Stimulated activated CD4-positive, alpha-beta T cell treated with anti-CD3 and anti-CD28 coated beads, Interleukin-2, amount 100 ng/mL, for 24 hours (primary cell): ENCODE measurements at places on chromosomes 1 and 21.
A peak's percentile ranks its signal among the peaks of the same experiment; 100 is the strongest.

DNA sequence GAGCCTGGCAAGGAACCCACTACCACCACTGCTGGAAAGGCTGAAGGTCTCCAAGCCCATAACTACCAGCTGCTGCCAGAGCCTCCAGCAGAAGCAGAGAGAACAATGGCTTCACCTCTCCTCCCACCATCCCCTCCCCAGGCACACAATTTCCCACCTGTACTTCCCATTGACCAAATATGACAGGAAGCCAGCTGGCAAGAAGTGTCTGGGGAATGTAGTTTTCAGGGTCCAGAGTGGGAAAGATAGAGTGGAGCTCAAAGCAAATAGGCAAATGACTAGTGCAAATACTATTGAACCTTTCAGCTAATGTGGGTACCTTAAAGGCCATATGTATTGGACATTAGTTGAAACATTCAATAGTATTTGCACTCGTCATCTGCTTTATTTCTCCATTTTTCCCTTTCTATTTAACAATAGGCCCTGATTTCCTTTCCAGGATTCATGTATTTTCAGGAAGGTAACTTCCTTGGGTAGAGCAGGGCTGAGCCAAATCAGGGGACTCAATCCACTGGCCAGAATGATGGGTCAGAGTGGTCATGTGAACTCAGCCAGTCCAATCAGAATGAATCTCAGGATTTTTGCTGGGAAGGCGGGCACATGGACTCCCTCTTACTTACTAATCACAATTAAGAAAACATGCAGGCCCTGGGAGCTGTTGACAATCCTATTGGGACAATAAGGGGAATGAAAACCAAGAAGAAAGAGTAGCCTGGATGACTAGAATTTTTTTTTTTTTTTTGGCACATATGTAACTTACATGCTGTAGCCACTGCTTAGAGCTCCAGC, 12.1 kb upstream of the NFYC start:
- DNase-seq = no peak

- DNase-seq = no peak
Measured at GRCh38 chr1:53657531-53657805, 81.5 kb downstream of the GLIS1 start.

DNA sequence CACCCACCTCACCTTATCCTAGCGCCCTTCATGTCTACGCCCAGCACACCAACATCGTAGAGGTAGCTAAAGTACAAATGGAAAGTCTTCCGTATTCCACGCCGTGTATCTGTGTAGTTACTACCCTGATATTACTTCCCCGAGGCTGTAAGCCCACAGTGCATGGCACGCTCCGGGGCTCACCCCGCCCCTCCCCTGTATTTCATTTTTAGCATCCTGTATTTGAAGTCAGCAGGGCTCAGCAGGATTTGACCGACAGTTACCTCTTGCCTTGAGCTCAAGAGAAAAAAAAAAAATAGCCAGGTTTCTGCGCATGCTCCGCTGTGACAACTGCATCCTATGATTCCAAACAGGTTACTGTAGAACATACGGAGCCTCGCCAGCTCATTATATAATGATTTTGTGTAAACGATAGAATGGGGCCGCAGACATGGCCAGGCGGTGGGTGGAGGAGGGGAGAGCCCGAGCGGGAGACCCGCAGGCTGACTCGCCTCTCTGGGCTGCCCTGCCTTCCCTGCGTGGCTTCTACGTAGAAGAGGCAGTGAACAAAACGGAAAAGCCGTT, 1.3 kb downstream of the ABCG1 start:
- peak; percentile 58 for DNase-seq

GRCh38 chr1:150387200-150387599, 23.3 kb downstream of the RPRD2 start:
- DNase-seq = no peak

DNA sequence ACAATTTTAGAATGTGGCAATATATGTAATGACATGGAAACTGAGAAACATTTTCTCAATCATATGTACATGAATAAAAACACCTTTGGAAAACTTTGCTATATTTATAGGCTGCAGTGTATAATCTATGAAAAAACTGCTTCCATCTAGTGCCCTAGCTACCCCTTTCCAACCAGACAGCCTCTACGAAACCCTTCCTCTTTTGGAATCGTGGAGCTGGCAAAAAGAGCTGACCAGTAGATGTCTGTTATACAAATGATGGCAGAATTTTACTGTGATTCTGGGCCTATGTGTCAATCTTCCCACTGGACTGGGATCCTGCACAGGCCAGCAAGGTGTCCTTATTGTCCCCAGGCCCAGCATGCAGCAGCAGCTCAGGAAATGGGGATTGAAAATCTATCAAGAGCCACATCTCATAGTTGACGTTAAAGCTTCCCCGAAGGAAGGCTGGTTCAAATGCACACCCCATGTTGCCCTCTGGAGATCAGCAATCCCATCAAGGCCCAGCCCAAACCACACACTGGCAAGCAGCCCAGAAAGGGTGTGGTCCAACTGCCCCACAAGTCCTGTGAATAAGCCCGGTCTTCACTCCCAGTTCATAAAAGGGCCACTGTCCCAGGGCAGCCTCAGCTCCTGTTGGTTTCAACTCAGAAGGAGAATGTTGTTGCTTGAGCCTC, 8.8 kb upstream of the FAM20B start:
- DNase-seq = no peak

DNA sequence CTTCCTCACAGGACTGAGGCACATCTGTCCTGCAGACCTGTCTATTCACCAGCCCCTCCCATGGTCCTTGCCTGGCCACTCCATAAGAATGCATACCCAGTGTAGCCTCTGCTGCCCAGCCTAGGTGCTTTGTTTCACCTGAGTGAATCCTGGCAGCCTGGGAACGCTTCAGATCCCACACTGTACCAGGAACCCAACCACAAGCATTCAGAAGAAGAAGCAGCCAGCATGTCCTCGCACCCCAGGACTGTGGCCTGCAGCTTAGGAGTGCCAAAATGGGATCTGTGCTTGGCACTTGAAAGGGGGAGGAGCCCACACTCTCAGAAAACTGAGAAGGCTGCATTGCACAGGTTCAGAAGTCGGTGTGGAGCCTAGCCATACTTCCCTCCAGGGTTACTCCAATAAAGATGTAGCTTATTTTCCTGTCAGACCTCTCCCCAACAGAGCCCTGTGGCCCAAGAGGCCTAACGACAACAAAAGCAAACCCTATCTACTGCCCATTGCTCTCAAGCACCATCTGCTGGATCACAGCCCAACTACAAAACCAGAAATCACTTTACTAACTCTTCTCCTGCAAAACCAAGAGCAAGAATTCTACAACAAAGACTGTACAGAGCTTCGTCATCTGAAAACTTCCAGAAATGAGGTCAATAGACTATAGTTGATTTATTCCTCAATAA, 923.1 kb upstream of the NEGR1 start:
- DNase-seq = no peak

DNA sequence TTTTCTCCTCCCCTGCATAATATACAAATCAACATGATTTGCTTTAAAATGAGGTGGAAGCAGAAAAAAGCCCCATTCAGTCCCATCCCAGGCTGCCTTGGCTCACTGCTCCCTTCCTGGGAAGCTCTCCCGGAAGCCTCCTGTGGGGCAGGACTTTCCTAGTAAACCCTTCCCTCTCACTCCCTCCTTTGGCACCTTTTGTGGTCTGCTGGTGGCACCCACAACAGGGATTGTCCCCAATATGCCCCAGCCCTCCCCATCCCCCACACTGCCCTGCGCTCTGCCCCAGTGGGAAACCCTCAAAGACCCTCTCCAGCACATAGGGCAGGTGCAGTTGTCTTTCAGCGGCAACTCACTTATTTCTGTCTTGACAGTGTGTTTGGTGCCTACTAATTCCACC, 1.8 kb upstream of the TMPRSS2 start:
- DNase-seq = no peak

GRCh38 chr1:155085504-155086127, 7.0 kb downstream of the EFNA3 start:
- DNase-seq = peak; percentile 81

DNA sequence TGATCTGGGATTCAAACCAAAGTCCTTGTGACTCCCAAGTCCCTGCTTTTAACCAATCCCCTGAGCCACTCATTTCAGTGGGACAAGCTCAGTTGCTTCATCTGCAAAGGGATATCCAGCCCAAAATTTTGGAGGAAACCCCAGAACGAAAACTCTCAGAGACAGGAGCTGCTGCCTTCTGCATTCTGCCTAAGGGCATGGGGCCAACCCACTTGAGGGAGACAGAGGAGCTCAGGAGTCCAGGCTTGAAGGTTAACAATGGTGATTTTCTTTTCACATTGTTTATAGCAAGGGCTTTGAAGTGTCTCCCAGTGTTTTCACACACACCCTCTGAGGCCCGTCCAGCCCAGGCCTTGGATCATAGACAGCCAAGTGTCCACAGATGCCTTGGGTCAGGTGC, 148.1 kb upstream of the CTTNBP2NL start:
- DNase-seq = no peak

- no peak for DNase-seq
Measured at GRCh38 chr1:245306628-245307410, 152.0 kb downstream of the KIF26B start.

DNA sequence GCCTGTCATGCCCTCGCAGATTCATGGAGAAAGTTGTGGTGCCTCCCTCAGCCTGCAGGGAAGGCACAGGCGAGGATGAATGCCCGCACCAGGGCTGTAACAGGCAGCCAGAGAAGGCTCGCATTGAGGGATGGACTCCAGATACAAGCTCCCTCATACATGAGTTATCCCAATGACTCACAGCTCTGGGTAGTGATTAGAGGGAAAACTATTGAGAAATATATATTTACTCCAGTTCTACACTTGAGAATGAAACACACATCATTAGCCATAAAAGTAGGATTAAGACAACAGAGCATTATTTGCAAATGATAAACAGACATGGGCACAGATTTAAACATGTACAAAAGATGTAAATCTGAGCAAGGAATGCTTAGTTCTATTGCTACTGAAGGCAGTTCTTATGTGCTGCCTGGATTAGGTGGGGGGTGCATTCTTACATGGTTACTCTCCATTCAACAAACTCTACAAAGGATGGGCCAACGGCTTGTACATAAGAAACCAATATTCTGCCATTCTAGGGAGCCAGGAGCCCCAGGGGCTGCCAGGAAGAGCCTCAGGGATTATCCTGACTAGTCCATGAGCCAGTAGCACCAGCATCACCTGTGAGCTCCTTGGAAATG, 97.9 kb downstream of the CSMD2 start:
- no peak for DNase-seq

- no peak for DNase-seq
Measured at GRCh38 chr1:6267686-6268322, 6.9 kb upstream of the GPR153 start.

- DNase-seq = no peak
Measured at GRCh38 chr1:118184739-118185083, 317 bp downstream of the SPAG17 start.

DNA sequence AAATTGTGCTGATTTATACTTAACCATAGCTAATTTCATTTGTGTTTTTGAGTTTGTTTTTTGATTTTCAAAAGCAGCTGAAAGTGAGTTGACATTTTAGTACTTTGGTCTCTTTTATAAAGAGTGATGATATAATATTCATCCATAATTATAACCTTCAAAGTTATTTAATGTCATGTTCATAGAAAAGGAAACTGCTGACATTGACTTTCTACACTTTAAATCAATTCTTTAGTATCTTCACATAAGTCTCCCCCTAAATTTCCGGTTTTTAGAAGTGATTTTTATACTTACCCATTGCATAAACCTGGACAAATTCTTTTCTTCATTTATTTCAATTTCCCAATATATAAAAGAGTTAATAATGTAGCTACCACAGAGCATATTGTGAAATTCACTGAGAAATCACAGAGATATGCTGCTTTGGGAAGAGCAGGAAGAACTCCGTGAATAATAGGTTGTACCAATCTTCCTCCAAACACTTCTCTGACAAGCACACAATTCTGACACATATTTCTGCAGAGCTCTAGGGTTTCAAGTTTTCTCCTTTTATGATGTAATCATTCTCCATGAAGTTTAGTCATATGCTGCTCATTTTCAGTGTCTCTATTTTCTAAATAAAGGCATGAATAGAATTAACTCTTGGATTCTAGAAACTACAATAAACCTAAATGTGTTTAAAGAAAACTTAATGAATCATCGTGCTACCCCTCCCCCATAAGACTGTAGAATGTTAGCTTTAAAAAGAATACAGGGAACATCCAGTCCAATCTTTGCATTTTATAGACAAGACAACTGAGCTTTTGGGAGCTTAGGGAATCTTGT, 25.6 kb upstream of the CDC42BPA start:
- DNase-seq = no peak

- no peak for DNase-seq
Measured at GRCh38 chr1:42081475-42081874, 71.7 kb upstream of the GUCA2B start.

- no peak for DNase-seq
Measured at GRCh38 chr1:27561124-27561899, 42.6 kb downstream of the AHDC1 start.

GRCh38 chr1:20978413-20978812, 191.3 kb upstream of the HP1BP3 start:
- no peak for DNase-seq

DNA sequence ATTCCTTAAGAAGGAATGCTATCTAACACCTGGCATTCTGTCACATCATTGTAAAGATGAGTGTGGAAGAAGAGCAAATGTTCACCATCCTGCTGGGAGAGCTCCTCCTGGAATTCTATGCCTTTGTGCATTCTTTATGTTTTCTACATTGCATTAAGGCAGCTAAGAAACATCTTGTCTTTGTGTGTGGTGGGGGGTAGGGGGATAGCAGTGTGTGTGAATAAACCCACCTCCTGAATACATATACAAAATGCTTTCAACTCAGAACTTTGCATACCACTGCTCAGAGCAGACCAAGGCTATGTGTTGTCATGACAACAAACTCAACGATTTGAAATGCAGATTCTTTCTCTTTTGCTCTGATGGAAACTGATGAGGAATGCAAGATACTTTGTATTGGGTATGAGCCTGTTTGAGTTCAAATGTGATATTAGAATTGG, 193.6 kb upstream of the KAZN start:
- DNase-seq = no peak

DNA sequence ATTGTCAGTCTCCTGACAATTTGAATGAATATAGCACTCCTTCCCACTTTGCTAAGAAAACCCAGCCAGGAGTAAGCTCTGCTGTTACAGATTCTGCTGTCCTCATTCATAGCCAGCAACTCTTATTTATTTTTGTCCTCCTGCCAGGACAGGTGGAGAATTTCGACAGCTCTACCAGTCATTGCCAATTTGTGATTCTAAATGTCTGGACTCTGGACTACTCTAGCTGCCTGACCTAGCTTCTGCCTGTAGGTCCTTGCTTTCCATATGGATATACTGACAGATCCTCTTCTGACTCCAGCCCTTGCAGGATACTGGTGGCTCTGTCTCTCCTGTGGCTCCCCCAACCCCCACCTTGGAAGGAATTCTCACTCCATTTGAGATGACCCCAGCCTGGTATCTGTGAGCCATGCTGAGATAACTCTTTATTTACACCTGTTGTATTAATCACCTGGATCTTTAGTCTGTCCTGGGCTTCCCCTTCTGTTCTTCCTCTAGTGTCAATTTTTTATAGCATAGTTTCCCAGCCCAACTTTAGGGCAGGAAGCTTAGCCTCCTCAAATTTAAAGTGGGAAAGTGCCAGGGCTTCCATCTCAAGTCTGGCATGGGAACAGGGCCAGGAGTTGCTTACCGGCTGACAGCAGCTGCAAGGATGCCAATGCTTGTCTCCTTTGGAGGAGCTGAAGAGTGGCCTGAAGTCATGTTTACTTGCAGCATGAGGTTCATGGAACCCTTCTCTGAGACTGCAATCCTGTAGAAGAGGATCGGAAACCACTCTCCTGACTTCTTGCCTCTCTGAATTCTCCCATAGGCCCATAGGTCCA, 6.7 kb downstream of the PM20D1 start:
- DNase-seq = no peak
